NCI-H526 (cell line): ENCODE measurements at places on chromosomes 12 and 14.
A peak's percentile ranks its signal among the peaks of the same experiment; 100 is the strongest.

DNA sequence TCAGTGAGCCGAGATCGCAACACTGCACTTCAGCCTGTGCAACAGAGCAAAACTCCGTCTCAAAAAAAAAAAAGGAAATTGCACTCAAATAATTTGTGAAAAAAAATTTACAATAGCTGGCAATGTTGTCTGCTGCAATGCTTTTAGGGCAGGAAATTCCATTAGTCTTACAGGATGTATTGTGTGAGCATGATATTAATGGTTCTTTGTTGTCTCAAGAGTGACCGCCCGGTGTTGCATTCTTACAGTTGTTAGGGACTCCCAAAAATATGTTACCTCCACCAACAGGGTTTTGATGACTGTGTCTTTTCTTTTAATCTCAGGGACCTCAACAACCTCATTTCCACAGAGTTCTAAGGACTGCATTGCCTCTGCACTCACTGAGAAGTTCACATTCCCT lies 44.8 kb downstream of the PZP start:
- no peak for DNase-seq

GRCh38 chr12:43349863-43350262 lies 202.1 kb downstream of the ADAMTS20 start:
- DNase-seq: no peak

DNA sequence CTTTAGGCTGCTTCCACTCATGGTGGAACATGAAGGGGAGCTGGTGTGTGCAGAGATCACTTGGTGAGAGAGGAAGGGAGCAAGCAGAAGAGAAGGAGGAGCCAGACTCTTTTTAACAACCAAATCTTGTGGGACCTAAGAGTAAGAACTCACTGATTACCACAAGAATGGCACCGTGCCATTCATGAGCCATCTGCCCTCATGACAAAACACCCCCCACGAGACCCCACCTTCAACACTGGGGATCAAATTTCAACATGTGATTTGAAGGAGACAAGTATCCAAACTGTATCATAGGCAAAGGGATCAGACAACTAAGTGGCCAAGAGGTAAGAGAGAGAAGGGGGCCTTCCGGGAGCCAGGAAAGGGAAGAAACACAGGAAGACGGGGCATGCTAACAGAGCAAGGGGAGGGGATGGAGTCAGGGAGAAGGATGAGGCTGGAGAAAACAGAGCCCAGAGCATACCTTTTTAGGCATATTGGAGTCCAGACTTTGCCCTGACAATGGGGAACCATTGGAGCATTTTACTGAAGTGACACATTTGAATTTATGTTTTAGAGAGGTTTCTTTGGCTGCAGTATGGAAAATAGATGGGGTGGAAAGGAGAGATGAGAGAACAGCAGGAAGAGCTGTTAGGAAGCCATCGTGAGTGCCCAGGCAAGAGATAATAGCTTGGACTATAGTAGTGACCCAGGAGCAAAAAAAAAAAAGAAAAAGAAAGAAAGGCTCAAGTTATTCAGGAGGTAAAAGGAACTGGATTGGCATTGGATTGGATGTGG lies 204.4 kb upstream of the NUDT4 start:
- no peak for DNase-seq

DNA sequence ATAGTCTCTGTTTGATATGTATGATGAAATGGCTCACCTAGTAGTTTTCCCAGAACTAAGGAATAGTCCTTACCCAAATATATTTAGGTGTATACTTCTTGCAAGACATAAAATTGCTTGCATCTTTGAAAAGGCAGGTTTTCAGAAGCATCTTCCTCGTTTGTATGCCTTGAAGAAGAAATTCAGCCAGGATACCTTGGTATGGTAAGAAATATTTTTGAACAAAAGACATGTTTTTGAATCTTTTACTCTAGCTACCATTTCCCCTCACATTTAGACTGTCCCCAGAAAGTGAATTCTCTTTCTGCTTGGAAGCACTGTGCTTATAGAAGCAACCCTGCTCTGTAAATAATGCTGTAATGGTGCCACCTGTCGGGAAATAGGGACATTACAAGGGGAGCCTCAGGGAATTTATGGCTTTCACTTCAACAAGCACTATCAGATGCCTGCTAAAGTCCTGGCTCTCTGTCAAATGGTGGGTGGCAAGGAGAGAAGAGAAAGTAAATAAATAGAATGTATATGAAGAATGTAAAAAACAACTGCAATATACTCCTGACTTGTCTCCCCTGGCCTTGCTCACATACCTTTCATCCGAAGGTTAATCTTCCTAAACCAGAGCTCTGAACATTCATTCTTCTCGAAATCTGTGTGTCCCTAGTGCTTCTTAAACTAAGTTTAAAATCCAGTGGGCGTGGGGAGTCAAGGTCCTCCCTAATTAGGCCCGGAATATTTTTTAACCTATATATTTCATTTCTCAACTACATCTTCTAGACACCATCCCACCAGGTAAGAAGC lies 6.1 kb downstream of the CCDC184 start:
- peak; percentile 32 for DNase-seq

DNA sequence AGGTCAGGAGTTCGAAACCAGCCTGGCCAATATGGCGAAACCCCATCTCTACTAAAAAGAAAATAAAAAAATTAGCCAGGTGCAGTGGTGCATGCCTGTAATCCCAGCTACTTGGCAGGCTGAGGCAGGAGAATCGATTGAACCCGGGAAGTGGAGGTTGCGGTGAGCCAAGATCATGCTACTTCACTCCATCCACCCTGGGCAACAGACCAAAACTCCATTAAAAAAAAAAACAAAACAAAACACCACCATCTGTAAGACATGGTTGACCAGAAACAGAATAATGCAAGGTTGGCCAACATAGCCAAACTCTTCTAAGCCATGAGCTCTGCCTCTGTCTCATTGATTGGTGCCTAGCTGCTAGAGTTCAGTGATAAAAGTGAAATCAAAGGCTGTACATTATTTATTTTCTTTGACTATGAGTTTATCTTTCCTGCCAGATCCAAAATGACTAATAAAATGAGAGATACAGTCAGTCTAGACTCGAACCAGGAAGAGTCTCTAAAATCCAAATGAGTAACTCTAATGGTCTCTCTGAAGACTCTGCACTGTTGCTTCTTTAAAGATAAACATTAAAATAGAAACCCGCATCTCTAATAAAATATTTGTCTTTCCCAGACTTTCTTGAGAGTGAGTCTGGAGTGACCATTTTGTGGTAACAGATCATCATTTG lies 404.7 kb downstream of the DAD1 start:
- no peak for DNase-seq

DNA sequence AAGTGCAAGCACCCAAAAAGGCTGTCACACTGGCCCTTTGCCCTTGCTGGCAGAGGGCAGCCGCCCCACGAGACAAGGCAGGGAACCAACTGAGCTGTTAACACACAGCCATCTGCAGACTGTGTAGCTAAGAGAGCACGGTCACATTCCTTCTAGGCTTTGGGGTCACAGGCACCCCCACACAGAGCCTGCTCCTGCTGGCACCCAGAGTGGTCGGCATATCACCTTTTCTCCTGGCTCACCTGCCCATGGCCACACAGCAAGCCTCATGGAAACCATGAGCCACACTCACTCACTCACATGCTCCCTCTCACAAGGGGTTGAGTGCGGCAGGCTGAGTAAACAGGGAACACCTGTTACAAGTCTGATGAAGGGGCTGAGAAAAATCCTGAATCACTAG lies 214.5 kb downstream of the PCNX1 start:
- no peak for DNase-seq

DNA sequence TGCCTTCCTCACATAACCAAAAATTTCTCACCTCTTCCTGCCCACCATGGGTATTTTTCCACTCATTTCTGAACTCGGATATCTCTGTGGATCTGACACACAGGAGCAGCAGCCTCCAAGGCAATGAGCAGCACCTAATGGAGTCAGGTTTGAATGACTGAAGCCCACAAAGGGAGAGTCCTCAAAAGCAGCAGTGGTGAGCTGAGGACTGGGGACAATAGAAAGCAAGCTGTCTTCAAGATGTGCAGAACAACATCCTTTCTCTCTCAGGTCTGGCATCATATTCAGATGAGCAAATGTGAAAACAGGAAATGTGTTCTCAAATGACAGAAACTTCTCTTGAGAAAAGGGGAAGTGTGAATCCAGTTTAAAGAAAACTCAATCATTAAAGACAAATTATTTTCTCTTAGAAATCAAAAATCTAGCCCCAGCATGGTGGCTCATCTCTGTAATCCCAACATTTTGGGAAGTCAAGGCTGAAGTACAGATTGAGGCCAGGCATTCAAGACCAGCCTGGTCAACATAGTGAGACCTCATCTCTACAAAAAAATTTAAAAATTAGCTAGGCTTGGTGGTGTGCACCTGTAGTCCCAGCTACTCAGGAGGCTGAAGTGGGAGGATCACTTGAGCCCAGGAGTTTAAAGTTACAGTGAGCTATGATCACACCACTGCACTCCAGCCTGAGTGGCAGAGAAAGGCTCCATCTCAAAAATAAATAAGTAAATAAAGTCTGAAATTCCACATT lies 54.2 kb downstream of the C12orf42 start:
- DNase-seq: no peak

GRCh38 chr14:49160983-49161382 lies 425.2 kb downstream of the RPS29 start:
- DNase-seq: no peak

GRCh38 chr14:76762411-76763095 lies 1.3 kb downstream of the VASH1 start:
- no peak for DNase-seq

DNA sequence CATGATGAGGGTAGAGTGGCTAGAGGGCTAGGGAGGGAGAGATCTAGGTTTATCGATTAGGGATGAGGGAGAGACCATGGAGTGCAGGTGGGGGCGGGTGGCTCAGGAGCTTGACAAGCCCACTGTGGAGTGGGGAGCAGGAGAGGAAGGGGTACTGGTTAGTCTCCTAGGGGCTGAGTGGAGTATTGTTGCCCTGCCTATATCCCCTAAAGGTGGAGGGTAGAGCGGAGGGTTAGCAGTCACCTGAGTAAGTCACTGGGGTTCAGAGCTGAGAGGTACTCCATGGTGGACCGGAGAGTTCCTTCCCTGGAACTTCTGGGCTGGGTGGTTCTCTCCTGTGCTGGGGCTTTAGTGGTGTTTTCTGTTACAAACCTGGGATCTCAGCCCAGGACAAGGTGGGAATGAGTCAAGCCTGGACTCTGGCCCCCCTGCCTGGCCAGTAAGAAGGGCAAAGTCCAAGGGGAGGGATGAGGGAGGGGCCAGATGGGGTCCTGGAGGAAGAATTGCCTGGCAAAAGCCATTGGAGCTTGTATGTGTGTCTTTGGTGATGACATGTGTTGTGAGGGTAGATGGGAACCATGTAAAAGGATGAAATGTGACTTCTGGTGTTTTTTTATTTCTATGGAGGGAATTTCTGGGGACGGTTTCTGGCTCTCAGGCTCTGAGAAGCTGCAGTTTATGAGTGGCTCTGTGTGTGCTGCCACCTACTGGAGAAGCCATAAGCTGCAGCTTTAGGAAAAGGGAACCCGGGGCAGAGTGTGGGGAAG lies at the start of gene CIDEB:
CIDEB (minus strand) TSS at position 403 of the 767 bp plus-strand sequence; CDS start at position 284, 119 bp downstream.
- peak; percentile 11 for DNase-seq

- no peak for DNase-seq
Measured at GRCh38 chr12:67220065-67220464, 49.1 kb upstream of the CAND1 start.

DNA sequence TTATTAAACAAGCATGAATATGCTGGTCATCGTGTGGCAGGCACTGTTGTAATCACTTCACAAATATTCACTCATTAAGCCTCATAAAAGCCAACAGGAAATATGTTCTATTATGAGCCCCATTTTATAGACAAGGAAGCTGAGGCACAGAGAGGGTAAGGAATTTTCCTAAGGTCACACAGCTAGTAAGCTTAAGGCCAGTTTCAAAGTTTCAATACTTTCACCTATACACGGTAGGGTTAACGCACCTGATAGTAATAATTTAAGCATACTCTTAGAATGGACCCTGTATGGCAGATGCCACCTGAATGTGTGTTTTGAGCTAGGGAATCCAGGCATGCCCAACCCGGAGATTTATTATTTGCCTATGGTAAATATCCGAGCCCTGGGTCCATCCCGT lies 39.8 kb downstream of the EGLN3 start:
- no peak for DNase-seq

DNA sequence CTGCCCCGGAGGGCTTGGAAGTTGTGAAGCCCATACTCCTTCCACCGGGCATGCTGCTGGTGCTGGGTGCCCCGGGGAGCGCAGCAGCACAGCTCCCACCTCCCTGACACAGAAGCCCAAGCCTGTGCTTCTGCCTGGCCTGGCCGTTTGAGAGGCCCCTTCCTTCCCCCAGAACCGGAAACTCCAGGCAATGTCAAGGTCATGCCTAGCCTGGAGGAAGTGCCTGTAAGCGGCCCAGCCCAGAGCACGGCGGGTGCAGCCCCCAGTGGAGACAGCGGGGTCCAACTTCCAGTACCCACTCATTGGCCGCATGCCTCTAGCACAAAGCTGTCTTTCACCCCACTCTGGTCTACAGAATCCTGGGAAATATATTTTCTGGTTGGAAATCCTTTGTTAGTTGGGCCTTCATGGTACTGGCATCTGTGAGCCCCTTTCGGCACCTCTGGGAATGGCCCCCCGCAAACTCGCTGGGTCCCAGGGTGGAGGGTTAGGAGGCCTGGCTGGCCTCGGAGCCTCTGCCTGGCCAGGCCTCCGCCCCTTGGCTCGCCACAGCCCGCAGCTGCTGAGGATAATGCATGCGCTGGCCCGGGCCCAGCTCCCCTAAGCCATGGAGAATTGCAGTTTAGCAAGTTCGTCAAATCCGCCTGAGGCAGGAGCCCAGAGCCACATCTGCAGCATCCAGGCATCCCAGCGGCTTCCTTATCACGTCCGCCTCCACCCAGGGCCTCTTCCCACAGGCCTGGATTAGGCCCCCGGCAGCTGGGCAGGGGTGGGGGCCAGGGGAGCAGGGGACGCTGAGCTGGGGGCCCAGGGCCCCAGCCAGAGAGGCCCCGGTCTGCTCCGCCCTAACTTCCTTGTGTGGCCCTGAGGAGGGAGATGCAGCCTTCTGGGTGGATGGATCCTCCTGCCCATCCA lies 48.9 kb upstream of the DLK1 start:
- DNase-seq: no peak

DNA sequence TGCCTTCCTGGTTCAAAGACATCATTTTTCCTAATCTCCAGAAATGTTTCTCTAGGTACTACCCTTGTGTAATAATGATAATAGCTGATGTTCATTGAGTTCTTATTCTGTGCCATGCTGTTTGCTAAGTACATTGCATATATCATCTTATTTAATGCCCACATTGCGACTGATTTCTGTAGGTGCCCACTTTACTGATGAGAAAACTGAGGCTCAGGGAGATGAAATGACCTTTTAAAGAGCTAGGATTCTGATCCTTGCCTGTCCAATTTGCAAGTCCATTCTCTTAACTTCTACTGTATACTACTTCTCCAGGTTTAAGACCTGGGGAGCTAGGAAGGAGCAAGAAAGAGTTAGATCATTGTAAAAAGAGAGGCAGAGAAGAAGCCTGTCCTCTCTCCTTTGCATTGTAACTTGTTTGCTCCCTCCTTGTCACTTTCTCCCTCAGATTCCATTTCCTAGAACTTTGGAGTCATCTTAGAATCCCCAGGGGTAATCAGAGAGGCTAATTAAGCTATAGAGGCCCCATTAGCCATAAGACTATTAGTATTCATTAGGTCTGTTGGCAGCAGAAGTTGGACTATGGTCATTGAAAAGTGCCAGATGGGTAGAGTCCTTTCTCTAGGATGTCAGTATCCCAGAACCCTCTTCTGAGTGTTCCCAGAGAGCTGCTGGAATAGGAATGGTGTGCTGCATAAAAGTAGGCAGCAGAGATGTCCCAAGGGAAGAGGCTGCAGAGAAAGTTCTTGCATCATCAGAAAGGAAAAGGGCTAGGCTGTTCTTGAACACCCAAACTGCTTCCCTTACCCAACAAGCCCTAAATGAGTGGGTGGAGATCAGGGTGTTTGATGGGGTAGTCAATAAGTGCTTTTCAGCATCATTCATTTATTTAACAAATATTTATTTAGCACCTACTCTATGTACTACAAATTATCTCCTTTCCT lies 3.1 kb downstream of the DGKA start:
- no peak for DNase-seq
